CD4-positive, CD25-positive, alpha-beta regulatory T cell (primary cell): ENCODE measurements at places on chromosomes 7 and 10. TPM values are rescaled to one million over a fixed set of nuclear protein-coding genes. Genes with fewer than 3 reads are reported as not detected.
A peak's percentile ranks its signal among the peaks of the same experiment; 100 is the strongest.

PNLIPRP1 gene
- not detected for total RNA-seq

- no peak overlapping the region for H3K27ac ChIP-seq
- H3K27me3 ChIP-seq = peaks cover 4% of the 10 kb centered on the region
- peak; percentile 35 for DNase-seq
- peaks cover 14% of the 10 kb centered on the region for H3K4me1 ChIP-seq
- no peak overlapping the region for H3K4me3 ChIP-seq
Measured at GRCh38 chr7:23377134-23377533, 78.0 kb downstream of the MALSU1 start.

FOXI2 gene
- total RNA-seq = not detected

CDK14 gene
- total RNA-seq = 4.0 TPM

DNA sequence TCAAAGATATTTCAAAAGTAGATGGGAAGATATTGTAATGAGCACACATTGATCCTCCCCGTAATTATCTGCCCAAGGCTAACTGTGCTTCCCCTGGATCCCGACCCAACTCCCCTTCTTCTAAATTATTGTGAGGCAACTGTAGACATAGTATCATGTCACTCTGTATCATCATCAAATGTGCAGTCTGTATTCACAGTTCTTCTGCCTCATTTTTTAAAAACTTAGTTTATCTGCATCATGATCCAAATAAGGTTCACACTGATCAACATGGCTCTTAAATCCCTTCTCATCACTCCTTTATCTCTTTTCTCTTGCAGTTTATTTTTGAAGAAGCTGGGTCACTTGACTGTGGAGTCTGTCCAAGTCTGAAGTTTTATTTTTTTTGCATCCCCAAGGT lies 27.5 kb downstream of the CDCA7L start:
- H3K4me3 ChIP-seq = no peak overlapping the region
- no peaks in the 10 kb centered on the region for H3K4me1 ChIP-seq
- peaks cover 3% of the 10 kb centered on the region for H3K36me3 ChIP-seq
- H3K27ac ChIP-seq = no peak overlapping the region
- no peak for DNase-seq

- H3K36me3 ChIP-seq = no peaks in the 10 kb centered on the region
- H3K27me3 ChIP-seq = no peaks in the 10 kb centered on the region
- no peak overlapping the region for H3K4me3 ChIP-seq
- no peaks in the 10 kb centered on the region for H3K4me1 ChIP-seq
Measured at GRCh38 chr10:121048749-121049148, 197.6 kb downstream of the WDR11 start.

GRCh38 chr7:12687718-12688171 lies 312 bp downstream of the ARL4A start:
- H3K4me1 ChIP-seq = peaks cover 15% of the 10 kb centered on the region
- DNase-seq = no peak
- H3K27ac ChIP-seq = peak overlapping the region; percentile 97
- H3K27me3 ChIP-seq = no peaks in the 10 kb centered on the region
- H3K36me3 ChIP-seq = no peaks in the 10 kb centered on the region

GPER1 gene
- total RNA-seq = not detected
